ENCODE measurements at places on chromosomes 2 and 18. TPM values are rescaled to one million over a fixed set of nuclear protein-coding genes. Genes with fewer than 3 reads are reported as not detected.
A peak's percentile ranks its signal among the peaks of the same experiment; 100 is the strongest.

Gene CCDC74A
- total RNA-seq = 3.7 TPM

Gene BOLL
- total RNA-seq = not detected

Gene CCL20
- 5.3 TPM for total RNA-seq

Gene POTEJ
- not detected for total RNA-seq

Gene WDFY1
- total RNA-seq = 49.2 TPM

Gene GRP
- not detected for total RNA-seq

Gene MLPH
- not detected for total RNA-seq

Gene GAD1
- 1.9 TPM for total RNA-seq

Gene UGT1A7
- not detected for total RNA-seq

Gene KCNJ13
- not detected for total RNA-seq

Gene AQP4
- total RNA-seq = not detected

Gene RIT2
- not detected for total RNA-seq

Gene MBP
- total RNA-seq = 52.2 TPM

Gene C2orf81
- total RNA-seq = 2.1 TPM

Gene TTN
- 4.3 TPM for total RNA-seq

Gene ABCG5
- not detected for total RNA-seq

Gene NMUR1
- total RNA-seq = not detected

DNA sequence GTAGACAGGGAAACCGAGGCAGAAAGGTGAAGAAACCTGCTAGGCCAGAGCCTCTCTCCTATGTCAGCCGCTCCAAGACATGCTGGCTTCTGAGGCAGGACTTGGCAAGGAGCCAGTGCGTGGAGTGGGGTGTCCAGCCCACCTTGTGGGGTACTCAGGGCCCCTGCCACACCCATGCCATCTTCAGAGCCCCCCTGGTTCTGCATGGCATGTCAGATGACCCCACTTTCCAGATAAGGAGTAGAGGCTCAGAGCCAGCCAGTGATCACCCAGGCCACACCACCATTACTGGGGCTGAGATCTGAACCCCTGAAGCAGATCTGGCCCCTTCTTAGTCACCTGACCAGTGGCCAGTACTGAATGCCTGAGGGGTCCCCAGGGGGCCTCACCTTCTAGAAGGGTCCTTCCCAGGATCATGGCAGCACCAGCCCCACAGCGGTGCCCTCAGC lies 14.7 kb downstream of the CROCC2 start:
- no peak for DNase-seq

DNA sequence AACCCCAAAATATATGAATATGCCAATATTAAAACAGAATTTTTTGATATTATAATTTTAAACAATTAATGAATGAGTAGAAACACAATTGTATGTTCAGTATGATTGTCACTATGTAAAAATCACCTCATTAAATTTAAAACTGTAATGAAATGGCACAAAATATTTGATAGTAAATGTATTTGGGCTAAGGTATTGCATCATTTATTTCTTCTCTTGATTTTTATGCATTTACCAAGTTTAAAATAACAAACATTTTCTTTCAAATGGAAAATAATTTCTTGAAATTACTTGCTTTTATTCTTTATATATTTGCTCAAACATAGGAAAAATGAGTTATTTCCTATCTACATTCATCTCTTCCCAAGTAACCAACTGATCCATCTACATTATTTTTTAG lies 782.6 kb downstream of the KCNJ3 start:
- no peak for DNase-seq

DNA sequence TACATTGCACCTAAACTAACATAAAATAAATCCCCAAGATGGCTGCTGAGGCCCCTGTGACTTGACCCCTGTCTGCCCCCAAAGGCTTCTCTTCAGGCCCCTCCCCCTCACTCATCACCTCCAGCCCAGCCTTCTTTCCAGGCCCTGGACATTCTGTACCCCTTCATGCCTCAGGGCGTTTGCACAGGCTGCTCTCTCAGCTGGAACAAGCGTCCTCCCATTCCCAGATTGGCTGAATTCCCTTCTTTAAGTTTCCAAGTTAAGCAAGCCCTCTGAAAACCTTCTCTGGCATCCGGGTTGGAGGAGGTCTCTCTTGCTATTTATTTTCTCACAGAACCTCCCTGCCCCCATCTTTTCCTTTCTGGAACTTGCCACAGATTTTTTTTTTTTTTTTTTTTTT lies 165.2 kb upstream of the BCL2L11 start:
- DNase-seq = no peak

- no peak for DNase-seq
These were observed 8.3 kb upstream of the ZC3H15 start for GRCh38 chr2:186477790-186478189.

DNA sequence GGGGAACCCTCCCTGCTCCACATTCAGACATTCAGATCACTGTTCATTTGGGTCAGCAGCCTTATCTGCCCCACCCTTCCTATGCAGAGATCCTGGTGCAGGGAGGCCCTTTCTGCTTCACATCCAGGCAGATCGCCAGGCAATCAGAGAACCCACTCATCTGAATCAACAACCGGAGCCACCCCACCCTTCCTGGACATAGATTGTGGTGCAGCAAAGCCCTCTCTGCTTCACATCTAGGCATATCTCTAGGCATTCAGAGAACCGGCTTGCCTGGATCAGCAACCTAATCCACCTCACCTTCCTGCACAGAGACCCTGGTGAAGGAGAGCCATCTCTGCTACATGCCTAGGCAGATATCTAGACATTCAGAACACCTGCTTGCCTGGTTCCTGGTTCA lies 184.5 kb upstream of the CNTNAP5 start:
- no peak for DNase-seq

GRCh38 chr2:19359021-19359357 lies 566 bp upstream of the OSR1 start:
- DNase-seq = no peak

DNA sequence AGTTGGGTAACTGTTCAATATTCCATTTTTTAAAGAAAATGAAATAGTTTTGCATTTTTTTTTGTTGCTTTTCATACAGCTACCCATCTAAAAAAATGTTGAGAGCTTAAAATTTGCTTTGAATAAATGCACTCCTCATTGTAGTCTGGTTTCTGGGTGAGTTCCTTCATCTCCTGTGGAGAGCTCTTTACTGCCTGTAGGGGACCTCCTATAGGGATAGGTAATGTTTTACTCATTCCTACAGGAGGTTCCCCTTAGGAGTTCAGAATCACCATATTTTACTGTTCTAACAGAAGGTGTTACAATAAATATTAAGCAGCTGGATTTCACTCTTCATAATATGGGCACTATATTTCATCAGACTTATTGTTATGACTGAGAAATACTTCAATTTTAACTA lies 947.3 kb upstream of the CRIM1 start:
- DNase-seq = no peak

GRCh38 chr2:106161938-106162820 lies 31.9 kb downstream of the UXS1 start:
- no peak for DNase-seq

- DNase-seq = no peak
These were observed 75.6 kb upstream of the TTC39C start for GRCh38 chr18:23938901-23939341.

- DNase-seq = no peak
These were observed 140.3 kb upstream of the SLC8A1 start for GRCh38 chr2:40592218-40592617.

DNA sequence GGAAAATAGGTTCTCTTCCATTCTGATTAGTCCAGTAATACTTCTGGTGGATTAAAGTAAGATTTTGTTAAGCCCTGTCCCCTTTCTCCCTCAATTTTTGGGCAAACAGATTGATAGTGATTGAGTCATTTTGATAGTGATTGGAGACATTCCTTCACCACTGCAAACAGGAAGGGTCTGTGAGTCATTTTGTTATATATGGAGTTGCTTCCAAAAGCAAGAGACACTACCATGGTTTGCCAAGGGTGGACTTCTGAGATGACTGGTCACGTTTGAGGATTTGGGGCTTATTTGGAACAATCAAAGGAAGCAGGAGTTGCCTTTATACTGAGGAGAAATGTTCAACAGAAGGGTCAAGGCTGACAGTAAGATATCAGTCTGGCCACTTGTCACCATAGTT lies 249.9 kb downstream of the PARD3B start:
- no peak for DNase-seq

- DNase-seq = no peak
These were observed 753.2 kb downstream of the ADCYAP1 start for GRCh38 chr18:1657876-1658275.

DNA sequence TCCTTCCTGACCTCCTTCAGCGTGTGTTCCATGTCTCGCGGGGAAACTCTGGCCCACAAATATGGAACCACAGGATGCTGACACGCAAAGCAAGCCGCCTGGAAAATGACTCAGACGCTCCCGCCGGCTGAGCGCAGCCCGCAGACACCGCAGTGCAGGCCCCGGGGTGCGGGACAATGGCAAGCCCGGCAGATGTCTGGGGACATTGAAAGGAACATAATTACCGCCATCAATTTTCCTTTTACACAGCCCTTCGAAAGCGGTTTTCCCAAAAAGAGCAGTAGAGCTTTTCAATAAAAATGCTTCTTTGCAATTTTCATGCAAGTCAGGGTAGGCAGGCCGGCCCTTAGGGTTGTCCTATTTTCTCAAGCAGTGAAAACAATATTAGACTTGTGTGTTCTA lies 159.2 kb upstream of the SH3BP4 start:
- no peak for DNase-seq

DNA sequence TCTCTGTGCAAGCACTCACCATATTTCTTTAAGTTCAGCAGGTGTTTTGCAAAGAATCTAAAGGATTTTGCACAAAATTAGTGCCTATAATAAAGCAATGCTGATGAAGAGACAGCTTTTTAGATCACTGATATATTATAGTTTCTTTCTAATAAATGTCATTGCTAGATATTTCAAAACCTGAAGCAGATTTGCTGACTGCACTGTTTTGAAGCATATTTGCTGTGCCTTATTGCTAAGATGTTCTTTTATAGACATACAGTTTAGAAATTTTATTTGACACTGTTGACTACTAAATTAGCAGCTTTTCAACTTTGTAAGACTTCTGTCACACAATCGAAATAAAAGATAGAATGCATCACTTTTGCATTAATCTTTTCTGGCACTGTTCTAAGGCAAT lies 620.9 kb upstream of the CELF4 start:
- DNase-seq = no peak

GRCh38 chr2:54671875-54672589 lies 51.4 kb upstream of the EML6 start:
- DNase-seq = no peak

DNA sequence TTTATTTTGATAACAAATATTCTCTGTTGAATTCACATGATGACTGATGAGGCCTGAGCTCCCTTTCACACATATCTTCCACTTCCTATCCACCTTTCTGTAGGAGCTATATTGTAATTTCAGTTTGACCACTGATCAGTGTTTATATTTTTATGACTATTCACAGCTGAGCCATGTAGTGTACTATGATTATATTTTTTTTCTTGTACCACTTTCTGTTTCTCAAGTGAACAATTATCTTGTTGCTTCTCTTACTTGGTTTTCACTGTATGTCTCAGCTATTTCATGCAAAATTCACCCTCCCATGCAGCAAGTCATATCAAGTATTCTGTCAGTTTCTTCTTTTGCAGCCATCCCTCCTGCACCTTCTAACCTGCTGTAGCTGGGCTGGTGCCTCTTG lies 78.4 kb downstream of the TMEM247 start:
- no peak for DNase-seq

GRCh38 chr2:139000131-139000785 lies 220.1 kb upstream of the NXPH2 start:
- no peak for DNase-seq

DNA sequence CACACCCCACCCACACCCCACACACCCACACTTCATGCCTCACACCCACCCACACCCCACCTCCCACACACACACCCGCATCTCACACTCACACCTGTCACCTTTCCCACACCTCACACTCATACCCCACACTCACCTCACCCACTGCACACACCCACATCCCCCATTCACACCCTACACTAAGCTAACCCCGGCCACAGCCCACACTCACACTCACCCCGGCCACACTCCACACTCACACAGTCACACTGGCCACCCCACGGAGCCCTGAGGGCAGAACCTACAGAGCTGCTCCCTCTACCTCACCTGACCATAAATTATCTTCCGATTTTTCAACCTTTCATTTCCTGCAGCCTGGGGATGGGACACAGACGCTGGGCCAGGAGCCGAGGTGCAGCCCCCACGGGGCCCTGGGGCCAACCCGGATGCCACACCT lies 241.3 kb downstream of the HDAC4 start:
- DNase-seq = peak; percentile 38

GRCh38 chr18:79796016-79796415 lies 1.7 kb upstream of the KCNG2 start:
- DNase-seq = no peak

- DNase-seq = no peak
These were observed 59.6 kb downstream of the FEZ2 start for GRCh38 chr2:36538335-36538734.

GRCh38 chr2:12613137-12613835 lies 103.5 kb upstream of the TRIB2 start:
- no peak for DNase-seq

DNA sequence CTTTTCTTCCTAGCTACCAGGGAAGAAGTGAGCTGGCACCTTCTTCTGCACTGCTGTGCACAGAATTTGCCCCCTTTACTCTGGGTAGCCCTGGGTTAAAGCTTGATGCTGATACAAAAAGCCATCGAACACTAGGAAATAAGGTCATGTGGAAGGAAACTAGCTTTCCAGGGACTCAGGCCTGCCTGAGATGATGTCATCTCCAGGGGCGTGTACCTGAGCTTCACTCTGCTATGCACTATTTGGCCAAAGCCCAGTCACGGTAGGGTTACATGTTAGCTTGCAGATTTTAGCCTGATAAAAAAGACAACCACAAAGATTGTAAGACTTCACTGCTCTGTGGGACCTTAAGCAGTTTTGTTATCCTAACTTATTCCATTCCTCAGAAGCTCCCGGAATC lies 20.4 kb downstream of the EDAR start:
- no peak for DNase-seq

- no peak for DNase-seq
These were observed 34.9 kb downstream of the IMMT start for GRCh38 chr2:86160156-86160952.

DNA sequence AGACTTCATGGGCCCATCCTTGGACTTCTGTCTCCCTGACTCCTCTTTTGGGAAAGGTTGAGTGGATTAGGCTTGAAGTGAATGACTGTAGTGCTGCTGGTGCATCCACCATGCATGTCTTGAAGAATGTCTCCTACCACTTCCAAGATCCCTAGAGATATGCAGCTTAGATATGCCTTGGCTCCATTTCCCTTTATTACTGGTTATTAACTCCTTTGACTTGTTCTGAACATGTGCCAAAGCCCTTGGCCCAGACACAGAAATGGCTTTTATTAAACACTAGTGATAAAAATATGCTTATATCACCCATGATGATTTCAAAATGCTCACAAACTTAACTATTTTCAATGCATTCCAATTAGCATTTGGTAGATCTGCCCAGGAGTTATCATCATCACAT lies 90.0 kb upstream of the SLC14A2 start:
- DNase-seq = no peak

DNA sequence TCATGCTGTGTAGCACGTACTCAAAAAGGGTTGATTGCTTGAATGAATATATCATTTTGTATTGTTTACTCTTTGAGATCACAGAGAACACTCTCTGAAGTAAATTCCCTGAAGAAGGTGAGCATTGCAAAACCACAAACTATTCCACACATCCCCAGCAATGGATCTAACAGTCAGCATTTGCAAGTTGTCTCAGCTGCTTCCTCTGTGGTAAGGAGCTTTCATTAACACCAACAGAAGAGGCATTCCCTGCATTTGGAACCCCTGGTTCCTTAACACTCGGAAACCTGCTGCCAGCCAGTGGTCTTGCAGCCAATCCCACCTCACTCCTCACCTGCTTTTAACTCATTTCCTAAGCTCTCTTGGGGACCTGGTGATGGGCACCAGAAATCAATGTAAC lies 108.4 kb downstream of the IRS1 start:
- DNase-seq = no peak

GRCh38 chr2:72916743-72917137 lies 579 bp upstream of the EMX1 start:
- DNase-seq = no peak

Measured in activated naive CD4-positive, alpha-beta T cell treated with anti-CD3 and anti-CD28 coated beads, Interleukin-2, amount 50 U/mL, for 72 hours (primary cell).